ENCODE measurements at places on chromosomes 13 and 19.

GRCh38 chr13:40340368-40341095 lies 325.9 kb downstream of the FOXO1 start:
- no peak for DNase-seq

- no peak for DNase-seq
Observed at GRCh38 chr13:95573221-95573620, 20.7 kb downstream of the CLDN10 start.

DNA sequence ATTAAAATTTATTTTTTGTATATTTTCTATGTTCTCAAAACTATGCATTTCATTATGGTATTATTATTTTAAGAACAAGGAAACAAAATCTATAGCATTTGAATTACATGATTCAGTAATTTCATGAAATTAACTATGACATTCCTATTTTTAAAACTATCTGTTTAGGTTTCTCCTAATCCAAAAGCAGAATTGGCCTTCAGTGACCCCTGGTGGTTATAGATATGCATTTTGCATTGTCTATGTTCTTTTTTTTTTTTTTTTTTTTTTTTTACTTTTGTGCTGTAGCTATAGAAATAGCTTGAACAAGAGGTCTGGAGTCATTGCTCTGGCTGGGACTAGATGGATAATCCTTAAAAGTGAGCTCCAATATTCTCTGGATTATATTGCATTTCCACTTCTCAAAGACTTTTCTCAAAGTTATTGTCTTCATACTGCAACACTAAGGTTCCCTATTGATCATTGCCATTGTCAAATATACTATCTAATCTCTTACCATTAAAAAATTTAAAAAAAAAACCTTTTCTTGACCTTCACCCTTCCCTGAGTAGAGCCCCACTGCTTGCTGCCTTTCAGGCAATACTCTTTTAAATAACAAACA lies 15.9 kb upstream of the DNAJC3 start:
- no peak for DNase-seq

GRCh38 chr13:113033054-113033850 lies 64.2 kb downstream of the MCF2L start:
- DNase-seq: no peak

DNA sequence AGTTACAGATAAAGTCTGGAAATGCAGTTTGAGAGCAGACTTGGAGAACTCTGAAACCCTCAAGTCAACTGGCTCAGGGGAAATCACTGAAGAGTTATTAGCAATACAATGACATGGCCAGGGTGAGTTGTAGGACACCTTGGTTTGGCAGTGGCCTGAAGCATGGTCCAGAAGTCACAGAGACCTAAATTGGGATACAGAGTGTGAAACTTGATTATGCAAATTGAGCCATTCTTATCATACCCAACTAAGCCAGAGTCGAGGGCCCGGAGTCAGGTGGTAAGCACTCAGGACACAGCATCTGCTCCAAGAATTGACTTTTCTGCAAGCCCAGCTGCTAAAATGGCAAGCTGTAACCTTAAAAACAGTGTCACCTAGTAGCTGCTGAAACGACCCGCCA lies 224.5 kb downstream of the DCLK1 start:
- DNase-seq: no peak

DNA sequence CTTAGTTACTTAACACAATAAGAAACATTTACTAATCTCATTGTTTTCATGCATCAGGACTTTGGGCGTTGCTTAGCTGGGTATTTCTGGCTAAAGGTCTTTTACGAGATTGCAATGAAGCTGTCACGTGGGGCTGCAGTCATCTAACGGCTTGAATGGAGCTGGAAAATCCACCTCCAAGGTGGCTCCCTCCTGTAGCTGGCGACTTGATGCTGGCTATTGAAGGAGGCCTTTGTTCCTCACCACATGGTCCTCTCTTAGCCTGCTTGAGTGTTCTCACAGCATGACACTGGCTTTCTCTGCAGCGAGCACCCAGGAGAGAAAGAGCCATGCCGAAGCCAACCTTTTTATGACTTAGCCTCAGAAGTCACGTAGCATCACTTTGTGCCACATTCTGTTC lies 92.0 kb downstream of the NHLRC3 start:
- no peak for DNase-seq

- no peak for DNase-seq
Observed at GRCh38 chr19:32347573-32347972, 2.2 kb downstream of the ZNF507 start.

DNA sequence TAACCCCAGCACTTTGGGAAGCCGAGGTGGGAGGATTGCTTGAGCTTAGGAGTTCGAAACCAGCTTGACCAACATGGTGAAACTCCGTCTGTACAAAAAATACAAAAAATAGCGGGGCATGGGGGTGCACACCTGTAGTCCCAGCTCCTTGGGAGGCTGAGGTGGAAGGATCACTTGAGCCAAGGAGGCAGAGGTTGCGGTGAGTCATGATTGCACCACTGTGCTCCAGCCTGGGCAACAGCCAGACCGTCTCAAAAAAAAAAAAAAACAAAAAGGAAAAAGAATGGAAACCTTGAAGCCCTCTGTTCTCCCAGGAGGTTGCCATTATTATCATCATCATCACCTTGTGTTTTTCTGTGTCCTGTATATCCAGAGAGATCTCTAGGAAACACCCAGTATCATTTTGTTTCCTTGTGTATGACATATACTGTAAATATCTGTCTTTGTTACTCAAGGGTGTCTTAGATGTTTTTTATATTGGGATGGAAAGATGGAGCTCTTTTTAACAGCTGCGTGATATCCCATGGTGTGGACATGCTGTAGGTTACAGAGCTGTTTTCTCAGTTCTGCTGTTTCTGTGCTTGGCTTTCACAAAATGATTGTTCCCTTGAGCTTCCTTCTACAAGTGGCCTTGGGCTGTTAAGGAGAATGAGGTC lies 11.8 kb downstream of the CHAF1A start:
- DNase-seq: no peak

Data from activated CD8-positive, alpha-beta memory T cell treated with anti-CD3 and anti-CD28 coated beads, Interleukin-2, amount 50 U/mL, for 48 hours (primary cell).